ENCODE measurements at places on chromosomes 13 and 19. TPM values are rescaled to one million over a fixed set of nuclear protein-coding genes. Genes with fewer than 3 reads are reported as not detected.
A peak's percentile ranks its signal among the peaks of the same experiment; 100 is the strongest.

- no peak for DNase-seq
Measured at GRCh38 chr13:79776531-79777295, 295.8 kb downstream of the NDFIP2 start.

CYP4F12 gene
- polyA plus RNA-seq = not detected

DNA sequence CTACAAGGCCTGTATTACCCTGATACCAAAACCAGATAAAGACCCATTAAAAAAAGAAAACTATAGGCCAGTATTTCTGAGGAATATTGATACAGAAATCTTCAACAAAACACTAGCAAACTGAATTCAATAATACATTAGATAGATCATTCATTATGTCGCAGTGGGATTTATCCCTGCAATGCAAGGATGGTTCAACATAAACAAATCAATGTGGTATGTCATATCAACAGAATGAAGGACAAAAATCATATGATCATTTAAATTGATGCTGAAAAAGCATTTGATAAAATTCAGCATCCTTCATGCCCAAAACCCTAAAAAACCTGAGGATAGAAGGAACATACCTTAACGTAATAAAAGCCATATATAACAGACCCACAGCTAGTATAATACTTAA lies 50.0 kb downstream of the RB1 start:
- DNase-seq = no peak

GPR18 gene
- not detected for polyA plus RNA-seq

- no peak for DNase-seq
Measured at GRCh38 chr19:44796701-44797115, 12.2 kb upstream of the BCAM start.

DNA sequence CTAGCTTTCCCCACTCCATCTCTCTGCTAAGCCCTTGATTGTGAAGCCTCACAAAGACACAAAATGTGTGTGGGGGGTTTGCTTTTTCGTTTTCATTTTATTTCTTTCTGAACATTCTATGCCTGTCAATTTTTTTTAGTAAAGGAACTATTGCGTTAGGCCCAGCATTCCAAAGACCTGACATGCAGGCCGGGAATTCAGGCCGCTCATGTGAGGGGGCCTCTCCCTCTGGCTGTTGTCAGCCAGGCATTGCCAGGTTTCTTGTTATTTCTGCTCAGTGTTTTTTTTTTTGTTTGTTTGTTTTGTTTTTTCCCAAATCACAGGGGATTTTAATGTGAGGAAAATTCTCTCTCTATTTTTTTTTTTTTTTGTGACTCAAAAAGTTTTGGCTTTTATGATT lies 10.3 kb upstream of the MEDAG start:
- DNase-seq = peak; percentile 69

DNA sequence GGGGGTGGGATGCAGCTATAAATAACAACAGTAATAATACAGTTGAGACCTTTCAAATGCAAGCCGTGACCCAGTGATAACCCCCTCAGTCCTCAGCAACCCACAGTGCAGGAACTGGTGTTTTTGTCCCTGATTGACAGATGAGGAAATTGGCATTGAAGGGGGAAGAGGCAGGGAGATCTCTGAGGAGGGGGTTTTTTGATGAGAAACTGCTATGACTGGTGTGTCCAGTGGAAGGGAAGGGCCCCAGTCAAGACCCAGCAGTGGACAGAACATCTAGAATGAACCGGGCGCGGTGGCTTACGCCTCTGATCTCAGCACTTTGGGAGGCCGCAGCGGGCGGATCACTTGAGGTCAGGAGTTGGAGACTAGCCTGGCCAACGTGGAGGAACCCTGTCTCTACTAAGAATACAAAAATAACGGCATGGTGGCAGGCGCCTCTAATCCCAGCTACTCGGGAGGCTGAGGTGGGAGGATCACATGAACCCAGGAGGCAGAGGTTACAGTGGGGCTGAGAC lies 1.9 kb downstream of the MAP1S start:
- DNase-seq = no peak

GRCh38 chr19:2428321-2428690 lies 920 bp upstream of the TIMM13 start:
- no peak for DNase-seq

- DNase-seq = no peak
Measured at GRCh38 chr13:110519046-110519445, 42.5 kb downstream of the RAB20 start.

DNA sequence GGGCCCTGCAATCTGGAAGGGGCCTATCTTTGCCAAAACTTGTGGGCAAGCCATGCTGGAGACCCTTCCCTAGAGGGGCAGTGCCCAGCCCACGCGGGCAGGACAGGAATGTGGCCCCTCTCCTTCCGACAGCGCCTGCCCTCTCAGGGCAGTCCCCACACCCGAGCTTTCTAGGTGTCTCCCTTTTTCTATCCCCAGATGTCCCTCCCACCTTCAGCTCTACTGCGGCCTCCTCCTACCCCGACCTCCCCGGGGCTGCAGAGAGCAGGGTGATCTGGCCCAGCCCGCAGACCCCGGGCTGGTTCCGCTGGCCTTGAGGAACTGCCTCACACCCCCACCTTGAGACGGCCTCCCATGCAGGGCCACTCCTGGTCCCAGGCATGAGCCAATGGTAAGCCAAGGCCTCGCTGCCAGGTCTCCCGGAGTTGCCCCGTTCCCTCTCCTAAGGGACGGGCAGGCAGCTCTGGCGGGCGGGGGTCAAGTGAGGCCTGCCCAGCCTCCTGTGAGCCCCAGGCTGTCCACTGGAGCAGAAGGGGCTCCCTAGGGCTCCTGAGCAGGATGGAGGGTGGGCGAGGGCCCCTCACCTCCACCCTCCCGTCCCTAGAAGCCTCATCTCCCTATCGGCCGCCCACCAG lies 39.7 kb downstream of the KLF2 start:
- no peak for DNase-seq

- DNase-seq = no peak
Measured at GRCh38 chr13:30157616-30157993, 149.7 kb downstream of the KATNAL1 start.

HTR2A gene
- 0.02 TPM for polyA plus RNA-seq

DNA sequence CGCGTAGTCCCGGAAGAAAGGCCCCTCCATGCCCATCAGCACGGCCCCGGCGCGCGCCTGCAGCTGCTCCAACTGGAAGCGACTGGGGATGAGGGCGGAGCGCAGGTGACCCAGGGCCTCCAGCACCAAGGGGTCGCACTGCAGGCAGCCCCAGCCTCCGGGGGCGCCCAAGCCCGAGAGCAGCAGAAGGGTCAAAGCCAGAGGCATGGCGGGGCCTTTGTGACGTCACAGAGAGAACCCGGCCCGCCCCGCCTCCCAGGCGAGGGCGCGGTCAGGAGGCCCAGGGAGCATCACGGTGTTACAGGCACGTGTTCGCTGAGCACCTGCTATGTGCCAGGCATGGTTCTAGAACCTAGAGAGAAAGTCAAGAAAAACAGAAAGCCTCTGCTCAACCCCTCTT lies at the start of gene IZUMO2:
Gene IZUMO2, minus strand, starts transcription at position 294 of the 400 bp plus-strand sequence. Its CDS starts 87 bp downstream, at position 207.
- DNase-seq = no peak

DNA sequence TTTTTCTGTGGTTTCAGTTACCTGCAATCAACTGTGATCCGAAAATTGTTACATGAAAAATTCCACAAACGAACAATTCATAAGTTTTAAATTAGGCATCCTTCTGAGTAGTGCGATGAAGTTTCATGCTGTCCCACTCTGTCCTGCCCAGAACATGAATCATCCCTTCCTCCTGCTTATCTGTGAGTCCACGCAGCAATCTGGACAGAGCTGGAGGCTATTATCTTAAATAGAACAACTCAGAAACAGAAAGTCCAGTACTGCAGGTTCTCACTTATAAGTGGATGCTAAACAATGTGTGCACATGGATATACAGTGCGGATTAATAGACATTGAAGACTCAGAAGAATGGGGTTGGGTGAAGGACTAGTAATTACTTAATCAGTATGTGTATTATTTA lies 583.7 kb upstream of the SPRY2 start:
- DNase-seq = no peak

GRCh38 chr19:40718774-40719391 lies 2.0 kb downstream of the ITPKC start:
- DNase-seq = no peak

GRCh38 chr13:30020726-30021312 lies 170.4 kb upstream of the UBL3 start:
- DNase-seq = no peak

DNA sequence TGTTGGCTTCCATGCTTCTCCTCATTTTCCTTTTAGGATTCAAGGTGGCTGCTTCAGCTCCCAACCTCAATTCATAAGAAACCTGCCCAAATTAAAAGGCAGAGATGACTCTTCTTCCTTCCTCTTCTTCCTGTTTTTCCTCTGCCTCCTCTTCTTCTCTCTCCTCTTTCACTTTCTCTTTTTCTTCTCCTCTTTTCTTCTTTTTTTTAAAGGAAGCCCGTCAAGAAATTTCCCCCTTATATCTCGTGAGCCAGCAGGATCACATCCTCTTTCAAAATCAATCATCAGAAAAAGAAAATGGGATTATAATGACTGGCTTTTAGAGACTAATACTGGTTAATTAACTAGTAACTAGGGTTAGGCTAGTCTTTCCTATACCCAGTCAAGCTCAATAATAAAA lies 220.3 kb downstream of the NBEA start:
- DNase-seq = no peak

- no peak for DNase-seq
Measured at GRCh38 chr19:56252699-56253422, 19.7 kb upstream of the EDDM13 start.

- DNase-seq = no peak
Measured at GRCh38 chr19:38173291-38174041, 50.6 kb downstream of the DPF1 start.

DNA sequence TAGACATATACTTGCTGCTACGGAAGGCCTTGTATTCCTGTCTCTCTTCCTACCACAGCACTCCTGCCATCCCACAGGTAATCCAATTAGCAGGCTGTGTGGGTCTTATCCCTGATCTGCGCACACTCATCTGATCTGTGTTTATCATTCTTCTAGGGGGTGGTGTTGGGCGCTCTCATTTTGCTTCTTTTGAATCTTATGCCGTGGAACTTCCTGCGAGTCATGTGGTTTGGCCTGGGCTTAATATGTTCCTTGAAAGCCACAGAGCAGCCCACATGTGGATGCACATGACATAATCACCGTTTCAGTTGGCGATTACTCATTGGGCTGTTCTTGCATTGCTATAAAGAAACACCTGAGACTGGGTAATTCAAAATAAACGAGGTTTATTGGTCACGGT lies 7.5 kb downstream of the RASA3 start:
- DNase-seq = peak; percentile 56

C13orf46 gene
- polyA plus RNA-seq = 0.58 TPM

SPART gene
- polyA plus RNA-seq = 32.7 TPM

DNA sequence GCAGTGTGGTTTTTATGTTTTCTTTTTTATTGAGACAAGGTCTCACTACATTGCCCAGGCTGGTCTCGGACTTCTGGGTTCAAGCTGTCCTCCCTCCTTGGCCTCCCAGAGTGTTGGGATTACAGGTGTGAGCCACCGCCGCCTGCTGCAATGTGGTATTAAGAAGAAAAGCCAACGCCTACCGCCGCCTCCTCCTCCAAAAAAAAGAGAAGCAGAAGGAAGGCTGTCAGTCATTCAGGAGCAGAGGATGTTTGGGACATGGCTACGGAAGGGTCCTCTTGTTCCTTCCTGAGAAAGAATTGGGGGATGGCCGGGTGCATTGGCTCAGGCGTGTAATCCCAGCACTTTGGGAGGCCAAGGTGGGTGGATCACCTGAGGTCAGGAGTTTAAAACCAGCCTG lies 1.2 kb downstream of the PPP1R37 start:
- no peak for DNase-seq

GRCh38 chr19:31531326-31531725 lies 182.1 kb upstream of the TSHZ3 start:
- DNase-seq = no peak

- no peak for DNase-seq
Measured at GRCh38 chr19:34171877-34172660, at the start of gene LSM14A. Gene LSM14A, plus strand, starts transcription at chr19:34172504. Its CDS starts 139 bp downstream, at chr19:34172643.

DNA sequence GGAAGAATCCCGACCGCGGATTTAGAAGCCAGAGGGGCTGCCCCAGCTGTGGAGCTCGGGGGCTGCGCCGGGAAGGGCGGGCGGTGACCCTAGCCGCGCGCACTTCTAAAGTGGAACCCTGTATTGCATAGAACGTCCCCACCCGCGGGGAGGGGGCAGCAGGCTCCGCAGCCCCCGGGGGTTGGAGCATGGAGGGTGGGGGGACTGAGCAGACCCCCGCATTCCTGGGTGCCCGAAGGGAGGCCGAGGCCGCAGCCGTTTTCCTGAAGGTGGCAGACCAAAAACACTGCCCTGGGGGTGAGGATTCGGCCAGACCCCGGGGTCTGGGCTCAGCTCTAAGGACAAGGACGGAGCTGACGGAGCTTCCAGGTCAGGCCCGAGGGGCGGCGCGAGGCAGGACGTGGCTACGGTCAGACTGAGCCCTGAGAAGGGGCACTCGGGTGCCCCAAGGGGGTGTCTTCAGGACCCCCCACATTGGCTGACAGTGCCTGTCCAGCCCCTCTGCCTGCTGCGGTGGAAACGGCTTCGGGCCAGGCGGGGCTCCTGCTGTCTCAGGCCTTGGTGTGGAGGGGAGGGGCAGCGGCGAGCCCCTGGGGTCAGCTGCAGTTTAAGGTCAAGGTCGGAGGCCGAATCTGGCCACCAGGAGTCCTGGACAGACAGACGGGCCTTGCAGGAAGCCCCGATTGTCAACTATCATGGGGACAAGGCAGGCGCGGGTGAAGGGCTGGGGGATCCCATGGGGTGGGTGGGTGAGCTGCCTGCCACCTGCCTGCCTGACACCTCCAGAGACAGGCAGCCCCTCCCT lies 12.6 kb downstream of the MKNK2 start:
- no peak for DNase-seq

DNA sequence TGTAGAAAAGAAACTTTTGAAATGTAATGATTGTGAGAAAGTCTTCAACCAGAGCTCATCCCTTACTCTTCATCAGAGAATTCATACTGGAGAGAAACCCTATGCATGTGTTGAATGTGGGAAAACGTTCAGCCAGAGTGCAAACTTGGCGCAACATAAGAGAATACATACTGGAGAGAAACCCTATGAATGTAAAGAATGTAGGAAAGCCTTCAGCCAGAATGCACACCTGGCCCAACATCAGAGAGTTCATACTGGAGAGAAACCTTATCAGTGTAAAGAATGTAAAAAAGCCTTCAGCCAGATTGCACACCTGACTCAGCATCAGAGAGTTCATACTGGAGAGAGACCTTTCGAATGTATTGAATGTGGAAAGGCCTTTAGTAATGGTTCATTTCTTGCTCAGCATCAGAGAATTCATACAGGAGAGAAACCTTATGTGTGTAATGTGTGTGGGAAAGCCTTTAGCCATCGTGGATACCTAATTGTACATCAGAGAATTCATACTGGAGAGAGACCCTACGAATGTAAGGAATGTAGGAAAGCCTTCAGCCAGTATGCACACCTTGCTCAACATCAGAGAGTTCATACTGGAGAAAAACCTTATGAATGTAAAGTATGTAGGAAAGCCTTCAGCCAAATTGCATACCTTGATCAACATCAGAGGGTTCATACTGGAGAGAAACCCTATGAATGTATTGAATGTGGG lies 19.3 kb downstream of the ZNF583 start:
- DNase-seq = no peak

Data from BJ (cell line).